ENCODE measurements at places on chromosomes 2 and 18.

- DNase-seq, result no peak
Measured at GRCh38 chr2:99772591-99773331, 282.9 kb upstream of the REV1 start.

DNA sequence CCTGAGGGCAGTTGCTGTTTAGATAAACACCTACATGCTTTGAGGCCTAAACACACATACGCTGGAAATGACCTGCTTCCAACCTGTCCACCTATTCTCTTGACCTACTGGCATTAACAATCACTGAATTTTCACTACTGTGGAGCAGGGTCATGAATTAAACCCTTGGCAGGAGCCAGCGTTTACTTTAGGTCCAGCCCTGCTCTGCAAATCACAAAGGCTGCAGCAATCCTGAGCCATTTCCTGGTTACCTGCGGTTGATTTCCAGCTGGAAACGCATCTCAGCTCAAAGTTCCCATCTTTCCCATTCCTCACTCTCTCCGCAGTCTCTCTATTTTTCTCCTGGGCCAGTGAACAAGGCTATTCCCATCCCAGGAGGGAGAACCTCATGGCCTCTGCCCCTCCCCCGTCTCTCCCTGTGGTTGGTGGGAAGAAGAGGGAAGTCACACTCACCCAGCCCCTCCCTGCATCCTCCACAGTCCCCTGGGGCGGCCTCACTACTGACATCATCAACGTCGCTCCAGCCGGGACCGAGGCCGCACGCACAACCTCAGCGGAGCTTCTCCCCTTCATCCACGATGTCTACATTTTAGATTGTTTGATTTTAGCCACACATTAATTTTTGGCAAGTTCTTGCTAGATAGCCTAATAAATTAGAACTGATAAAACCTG is 84.5 kb upstream of the SNTG2 start:
- no peak for DNase-seq

- DNase-seq, result no peak
Measured at GRCh38 chr2:118838741-118839455, 8.6 kb downstream of the EN1 start.

DNA sequence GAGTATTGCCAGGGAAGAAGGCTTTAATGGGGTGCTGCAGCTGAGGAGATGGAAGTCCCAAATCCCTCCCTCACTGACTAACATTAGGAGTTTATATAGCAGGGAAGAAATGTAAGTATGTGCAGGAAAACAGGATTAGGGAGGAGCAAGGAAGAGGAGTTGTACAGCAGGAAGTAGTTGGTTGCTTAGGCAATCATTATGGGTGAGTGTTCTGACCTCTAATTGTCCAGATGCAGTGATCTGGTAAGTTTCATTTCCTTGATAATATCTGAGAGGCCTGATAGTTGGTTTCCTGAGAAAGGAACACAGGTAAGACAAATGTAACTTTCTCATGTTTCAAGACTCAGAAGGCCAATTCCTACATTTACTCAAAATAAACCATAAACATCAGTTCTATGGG is 331.9 kb upstream of the GULP1 start:
- no peak for DNase-seq

GRCh38 chr2:32559136-32559535 is 68.7 kb upstream of the TTC27 start:
- no peak for DNase-seq

GRCh38 chr2:191366199-191366598 is 121.0 kb downstream of the MYO1B start:
- DNase-seq, result no peak

DNA sequence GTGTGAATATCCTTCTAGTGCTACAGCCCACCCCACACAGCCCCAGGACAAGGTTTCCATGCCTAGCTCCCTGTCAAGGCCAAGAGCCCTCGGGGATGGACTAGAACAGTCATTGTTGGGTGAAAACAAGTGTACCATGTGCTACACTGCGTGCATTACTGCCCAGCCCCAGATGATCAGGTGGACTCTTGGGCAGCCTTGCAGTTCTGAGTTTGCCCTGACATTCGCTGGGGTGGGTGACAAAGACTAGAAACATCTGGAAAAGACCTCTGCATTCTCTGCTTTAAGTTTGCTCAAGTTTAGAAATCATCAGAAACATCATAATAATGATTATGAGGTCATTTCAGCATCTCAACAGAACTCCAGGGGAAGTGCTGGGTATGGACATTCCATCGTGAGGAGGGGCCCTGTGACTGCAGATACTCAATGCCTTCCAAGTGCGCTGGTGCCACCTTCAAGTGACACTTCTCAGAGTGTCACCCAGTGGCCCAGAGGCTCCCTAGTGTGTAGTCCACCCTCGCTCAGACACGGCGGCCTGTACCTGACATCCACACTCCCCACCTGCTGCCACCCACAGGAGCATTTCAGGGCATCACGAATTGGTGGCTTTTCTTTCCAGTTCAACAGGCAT is 5.3 kb upstream of the PXDN start:
- no peak for DNase-seq
